ENCODE measurements at places on chromosomes 13 and 19.

DNA sequence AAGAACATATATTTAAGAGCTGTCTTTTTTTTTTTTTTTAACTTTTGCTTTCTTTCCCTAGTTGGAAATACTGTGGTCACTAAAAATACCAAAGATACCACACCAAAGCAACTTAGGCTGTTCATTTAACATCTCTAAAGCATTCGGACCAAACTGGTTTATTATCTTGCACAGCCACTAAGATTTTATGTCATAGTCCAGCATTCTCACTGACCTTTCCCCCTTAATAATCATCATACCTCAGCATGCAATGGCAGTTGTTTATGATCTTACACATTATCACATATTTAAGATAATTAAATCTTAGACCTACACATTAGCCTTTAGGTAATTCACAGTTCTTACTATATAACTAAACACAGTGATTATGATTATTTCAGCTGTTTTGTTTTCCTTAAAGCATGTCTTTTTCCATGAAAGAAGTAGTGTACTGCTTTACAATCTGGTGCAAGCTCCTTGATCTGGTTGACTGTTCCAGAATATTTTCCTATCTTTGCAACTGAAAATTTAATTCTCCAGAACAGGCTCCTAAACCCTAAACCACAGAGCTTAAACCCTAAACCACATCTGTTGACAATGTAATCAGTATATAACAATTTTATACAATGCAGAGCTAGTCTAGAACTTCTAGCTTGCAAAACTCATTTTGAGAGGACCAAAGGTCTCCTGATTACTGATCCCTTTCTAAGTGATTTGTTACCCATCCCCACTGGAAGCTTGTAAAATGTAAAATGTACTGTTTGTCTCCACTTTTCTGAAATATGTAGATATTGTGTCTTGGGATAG, 74.2 kb downstream of the CDK8 start:
- DNase-seq: no peak

GRCh38 chr13:64640002-64640401, 2590.1 kb downstream of the PCDH9 start:
- no peak for DNase-seq

GRCh38 chr19:3599776-3600187, 6.9 kb downstream of the TBXA2R start:
- no peak for DNase-seq

GRCh38 chr13:113110852-113111315, 5.3 kb downstream of the F7 start:
- no peak for DNase-seq

DNA sequence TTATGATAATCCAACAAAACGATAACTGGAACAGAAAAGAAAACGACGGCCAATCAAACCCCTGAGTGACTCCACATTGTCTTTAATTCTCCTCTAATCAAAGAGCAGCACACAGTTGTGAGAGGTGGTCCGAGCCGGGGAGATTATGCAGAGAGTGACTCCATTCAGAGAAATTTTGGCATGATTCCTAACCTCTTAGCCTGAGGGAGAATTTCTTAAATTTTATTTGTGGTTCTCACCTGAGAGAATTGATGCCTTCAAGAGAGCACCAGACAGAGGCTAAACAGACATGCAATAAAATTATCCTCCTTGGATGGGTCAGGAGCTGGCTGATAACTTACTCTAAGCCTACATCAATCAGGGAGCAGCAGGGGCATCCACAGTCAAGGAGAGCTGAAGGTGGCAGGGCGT, 310.0 kb upstream of the KLF12 start:
- DNase-seq: no peak

DNA sequence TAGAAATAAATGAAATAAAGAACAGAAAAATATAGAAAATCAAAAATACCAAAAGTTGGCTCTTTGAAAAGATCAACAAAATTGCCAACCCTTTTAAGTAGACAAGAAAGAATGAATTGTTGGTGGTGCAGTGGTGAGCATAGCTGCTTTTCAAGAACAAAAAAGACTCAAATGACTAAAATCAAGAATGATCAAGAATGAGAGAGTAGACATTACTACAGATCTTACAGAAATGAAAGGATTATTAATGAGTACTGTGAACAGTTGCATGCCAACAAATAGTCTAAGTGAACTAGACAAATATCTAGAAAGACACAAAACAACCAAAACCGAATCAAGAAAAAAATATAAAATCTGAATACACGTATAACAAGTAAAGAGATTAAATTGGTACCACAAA, 53.9 kb downstream of the FNDC3A start:
- DNase-seq: no peak

- DNase-seq: no peak
Observed at GRCh38 chr13:101346161-101346560, 70.1 kb downstream of the NALCN start.

DNA sequence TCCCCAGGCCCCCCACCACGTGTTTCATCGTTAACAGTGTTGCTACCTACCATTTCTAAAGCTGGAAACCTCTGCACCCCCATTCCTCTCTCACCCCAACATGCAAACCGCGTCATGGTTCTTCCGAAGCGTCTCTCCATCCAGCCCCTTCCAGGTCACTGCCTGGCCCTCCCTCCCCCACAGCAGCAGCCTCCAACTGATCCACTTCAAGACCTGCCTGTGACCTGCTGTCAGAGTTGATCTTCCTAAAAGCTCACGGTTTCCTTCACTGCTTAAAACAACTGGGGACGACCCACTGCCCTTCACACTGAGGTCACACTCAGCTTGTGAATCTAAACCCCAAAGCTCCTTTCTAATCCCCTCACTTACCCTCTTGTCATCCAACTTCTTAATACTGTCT, 47.7 kb downstream of the STK24 start:
- DNase-seq: no peak

- DNase-seq: no peak
Observed at GRCh38 chr19:1932395-1932794, 8.6 kb upstream of the CSNK1G2 start.

GRCh38 chr13:51044023-51044665, 66.9 kb downstream of the C13orf42 start:
- DNase-seq: no peak

- no peak for DNase-seq
Observed at GRCh38 chr13:20891034-20891433, 11.5 kb downstream of the XPO4 start.

DNA sequence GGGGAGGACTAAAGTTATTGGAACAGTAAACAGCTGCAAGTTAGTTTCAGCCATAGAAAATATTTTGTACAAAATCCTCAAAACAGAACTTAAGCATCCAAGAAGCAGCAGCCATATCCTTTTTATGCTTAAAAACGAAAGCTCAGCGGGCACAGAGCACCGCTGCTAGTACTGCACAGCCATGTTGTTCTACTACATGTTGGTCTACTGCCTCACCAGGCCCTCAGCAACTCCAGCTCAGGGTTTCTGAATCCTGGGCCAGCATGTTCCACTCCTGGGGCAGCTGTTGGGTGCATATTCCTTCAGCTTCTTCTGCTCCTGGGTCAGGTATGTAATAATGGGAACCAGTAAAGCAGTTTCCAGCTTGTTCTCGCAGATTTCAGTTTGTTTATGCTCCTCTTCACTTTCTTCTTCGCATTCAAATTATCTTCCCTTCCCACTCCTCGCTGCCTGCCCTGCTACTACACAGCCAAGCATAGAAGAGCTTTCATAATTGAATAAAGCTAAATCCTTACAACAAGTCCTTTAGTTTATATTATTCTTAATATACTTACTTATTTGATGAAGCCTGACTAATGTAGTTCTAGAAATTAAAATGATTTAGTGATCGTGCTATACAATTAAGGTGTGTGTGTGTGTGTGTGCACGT, 820.5 kb upstream of the ATXN8OS start:
- DNase-seq: no peak

DNA sequence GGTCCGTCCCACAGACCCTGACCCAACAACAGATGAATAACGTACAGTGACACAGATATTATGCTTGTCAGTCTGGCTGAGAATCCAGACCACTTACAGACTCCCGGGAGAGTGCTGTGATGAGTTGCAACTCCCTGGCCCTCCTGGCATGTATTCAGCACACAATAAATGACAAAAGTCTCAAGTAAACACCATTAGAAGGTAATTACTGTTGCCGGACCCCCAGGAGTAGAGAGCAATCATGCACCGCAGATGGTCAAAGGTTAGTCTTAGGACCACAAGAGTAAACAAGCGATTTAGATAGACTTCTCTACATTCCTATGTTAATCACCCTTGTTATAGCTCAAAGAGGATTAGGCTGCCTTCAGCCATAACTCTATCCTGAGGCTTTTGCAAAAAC, 726.4 kb upstream of the GPC6 start:
- no peak for DNase-seq

DNA sequence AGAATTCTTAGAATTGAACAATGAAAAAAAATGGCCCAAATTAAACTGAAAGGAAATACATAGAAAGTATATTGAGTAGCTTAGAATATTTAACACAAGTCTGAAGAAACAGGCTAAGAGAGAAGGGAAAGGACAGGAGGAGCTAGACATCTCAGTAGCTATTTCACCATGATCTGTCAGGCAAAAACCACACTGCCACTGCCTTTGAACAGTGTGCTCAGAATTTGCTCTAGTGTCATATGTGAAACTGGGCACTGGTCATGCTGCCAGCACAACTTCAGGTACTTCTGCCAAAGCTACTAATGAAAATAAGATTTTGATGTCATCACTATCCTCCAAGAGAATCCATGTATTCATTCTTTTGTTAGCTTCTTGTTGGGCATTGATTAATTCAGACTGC, 1280.8 kb upstream of the PCDH20 start:
- DNase-seq: no peak

DNA sequence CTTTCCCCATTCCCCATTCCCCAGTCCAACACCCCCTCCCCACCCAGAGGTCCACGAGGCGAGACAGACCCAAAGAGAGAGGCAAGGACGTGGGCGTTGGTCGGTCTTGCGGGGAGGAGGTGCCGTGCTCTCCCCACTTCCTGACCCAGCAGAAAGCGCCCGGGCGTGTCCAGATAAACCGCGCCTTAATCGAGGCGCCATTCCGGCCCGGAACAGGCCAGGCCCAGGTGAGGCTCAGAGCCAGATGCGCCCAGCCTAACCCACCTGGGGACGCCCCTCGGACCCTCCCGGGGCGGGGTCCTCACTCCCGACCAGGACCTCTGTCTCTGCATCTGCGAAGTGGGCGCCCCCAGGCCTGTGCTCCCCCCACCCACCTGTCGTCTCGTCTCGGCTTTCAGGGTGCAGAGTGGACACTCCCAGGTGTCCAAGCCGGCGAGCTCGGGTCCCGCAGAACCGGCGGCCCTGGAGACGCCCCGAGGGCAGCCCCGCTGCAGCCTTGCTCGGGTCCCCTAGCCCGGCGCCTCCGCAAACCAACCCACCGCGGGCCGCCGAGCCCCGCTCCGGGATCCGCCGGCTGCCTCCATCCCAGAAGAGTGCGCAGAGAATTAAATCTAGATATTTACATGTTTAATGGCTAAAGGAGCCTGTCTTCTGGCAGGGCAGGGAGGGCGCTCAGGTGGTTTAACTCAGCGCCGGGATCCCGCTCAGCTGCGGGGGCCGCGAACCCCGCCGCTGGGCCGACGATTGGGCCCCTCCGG, 5.0 kb upstream of the ONECUT3 start:
- no peak for DNase-seq

- no peak for DNase-seq
Observed at GRCh38 chr13:95559100-95559499, 6.6 kb downstream of the CLDN10 start.

- no peak for DNase-seq
Observed at GRCh38 chr13:102815788-102816187, 16.9 kb downstream of the BIVM start.

- no peak for DNase-seq
Observed at GRCh38 chr19:18558202-18558555, 509 bp downstream of the KXD1 start.

DNA sequence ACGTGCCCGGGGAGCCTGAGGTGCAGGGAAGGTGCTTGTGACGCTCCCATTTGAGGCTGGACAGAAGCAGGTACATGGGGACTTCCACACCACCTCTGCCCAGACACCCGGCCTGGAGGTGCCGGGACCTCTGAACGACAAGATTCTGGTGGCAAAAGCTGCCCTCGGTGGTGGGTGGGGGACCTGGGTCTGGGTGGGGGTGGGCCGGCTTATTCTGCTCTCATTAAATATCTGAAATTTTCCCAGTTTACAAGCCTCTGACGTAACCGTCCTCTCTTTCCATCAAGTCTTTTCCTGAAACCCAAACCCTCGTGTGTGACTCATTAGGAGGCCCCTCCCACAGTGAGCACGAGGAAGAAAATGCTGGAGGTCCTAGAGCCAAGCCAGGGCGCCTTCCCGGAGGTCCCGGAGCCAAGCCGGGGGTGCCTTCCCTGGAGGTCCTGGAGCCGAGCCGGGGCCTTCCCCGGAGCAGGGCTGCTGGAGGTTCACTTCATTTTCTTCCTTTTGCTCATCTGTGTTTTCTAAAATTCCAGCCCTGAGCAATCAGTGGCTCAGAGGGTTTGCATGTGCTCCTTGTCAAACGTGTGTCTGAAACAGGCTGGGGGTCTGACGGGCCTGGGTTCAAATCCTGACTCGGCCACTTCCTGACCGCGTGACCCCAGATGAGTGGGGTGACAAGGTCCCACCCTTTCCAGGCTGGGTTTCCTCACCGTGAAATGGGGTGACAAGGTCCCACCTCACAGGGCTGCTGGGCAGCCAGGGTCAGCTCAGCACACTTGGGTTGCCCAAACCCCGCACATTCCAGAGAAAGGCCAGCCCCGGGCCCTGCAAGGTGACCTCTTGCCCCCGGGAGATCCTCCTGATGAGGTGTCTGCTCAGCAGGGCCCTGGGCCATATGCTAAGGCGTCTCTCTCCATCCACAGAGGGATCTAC, 10.0 kb downstream of the CFD start:
- DNase-seq: no peak

DNA sequence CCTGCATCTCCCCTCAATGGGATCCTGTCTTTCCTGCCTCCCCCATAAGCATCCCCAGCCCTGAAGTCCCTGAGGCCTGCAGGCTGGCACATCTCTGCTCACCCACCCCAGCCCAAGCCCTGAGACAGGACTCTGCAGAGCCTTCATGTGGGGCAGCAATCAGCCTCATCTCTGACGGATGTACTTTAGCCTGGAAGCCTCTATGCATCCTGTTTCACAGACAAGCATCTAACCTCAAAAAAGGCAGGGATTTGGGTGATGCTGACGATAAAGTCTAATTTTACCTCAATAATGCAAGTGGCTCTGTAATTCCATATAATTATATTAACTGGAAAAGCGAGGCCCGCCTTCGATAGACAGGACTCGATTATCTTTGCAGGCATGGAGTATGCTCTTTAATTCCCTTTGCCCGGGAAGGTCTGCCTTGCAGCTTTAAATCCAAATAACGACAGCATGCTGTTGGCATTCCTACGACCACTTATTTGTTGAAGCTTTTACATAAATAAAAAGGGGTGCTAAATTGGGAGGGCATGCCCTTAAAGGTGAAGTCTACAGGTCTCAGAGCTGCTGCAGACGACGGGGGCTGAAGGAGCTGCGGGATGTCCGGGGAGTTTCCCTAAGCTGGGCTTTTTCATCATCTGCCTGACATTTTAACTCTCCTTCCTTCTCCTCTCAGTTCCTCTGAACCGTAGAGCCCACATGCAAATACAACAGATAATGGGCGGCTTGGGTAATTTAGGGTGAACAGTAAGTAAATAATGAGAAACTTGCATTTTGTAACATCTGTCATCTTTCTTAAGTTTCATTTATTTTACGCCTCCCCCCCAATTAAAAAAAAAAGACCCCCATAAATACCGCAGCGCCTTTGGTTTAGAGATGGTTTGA, 211.5 kb downstream of the URI1 start:
- no peak for DNase-seq
